Motor neuron (in vitro differentiated cells): ENCODE measurements at places on chromosomes 4 and X. TPM values are rescaled to one million over a fixed set of nuclear protein-coding genes. Genes with fewer than 3 reads are reported as not detected.

S100P gene
- 0.14 and 1.6 TPM in 2 replicates for total RNA-seq

DMP1 gene
- 0.19 and 0.31 TPM in 2 replicates for total RNA-seq

NDNF gene
- 0.15 and 0.22 TPM in 2 replicates for total RNA-seq

PYURF gene
- total RNA-seq, result 75.1 and 83.9 TPM in 2 replicates

OTC gene
- not detected in 2 replicates for total RNA-seq

NPNT gene
- total RNA-seq, result 0.27 and 0.29 TPM in 2 replicates

TDO2 gene
- 9.4 and 12.5 TPM in 2 replicates for total RNA-seq

CT45A5 gene
- total RNA-seq, result not detected in 2 replicates

ABCE1 gene
- total RNA-seq, result 61.4 and 63.6 TPM in 2 replicates

HAND2 gene
- total RNA-seq, result 1.00 and 1.0 TPM in 2 replicates

TBX22 gene
- not detected in 2 replicates for total RNA-seq

GRCh38 chr4:150579551-150580234 is 2.3 kb upstream of the MAB21L2 start:
- ATAC-seq, result peak; percentile 75

DNA sequence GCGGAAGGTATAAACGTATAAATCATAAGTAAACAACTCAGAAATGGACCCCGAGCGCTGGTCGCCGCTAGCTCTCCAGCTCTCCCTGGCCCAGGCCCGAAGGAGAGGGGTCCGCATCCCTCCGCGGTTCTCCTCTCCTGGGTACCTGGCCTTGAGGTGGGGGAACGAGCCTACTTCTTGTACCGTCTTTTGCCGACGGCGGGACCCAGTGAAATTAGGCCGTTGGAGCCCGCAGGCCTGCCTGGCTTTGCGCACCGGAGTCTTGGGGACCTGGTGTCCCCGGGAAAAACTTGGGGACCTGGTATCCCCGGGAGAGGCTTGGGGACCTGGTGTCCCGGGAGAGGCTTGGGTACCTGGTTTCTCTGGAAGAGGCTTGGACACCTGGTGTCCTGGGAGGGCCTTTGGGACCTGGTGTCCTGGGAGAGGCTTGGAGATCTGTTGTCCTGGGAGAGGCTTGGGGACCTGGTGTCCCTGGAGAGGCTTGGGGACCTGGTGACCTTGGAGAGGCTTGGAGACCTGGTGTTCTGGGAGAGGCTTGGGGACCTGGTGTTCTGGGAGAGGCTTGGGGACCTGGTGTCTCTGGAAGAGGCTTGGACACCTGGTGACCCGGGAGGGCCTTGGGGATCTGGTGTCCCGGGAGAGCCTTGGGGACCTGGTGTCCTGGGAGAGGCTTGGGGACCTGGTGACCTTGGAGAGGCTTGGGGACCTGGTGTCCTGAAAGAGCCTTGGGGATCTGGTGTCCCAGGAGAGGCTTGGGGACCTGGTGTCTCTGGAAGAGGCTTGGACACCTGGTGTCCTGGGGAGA is 12.0 kb downstream of the SHOX start:
- no peak for ATAC-seq

DNA sequence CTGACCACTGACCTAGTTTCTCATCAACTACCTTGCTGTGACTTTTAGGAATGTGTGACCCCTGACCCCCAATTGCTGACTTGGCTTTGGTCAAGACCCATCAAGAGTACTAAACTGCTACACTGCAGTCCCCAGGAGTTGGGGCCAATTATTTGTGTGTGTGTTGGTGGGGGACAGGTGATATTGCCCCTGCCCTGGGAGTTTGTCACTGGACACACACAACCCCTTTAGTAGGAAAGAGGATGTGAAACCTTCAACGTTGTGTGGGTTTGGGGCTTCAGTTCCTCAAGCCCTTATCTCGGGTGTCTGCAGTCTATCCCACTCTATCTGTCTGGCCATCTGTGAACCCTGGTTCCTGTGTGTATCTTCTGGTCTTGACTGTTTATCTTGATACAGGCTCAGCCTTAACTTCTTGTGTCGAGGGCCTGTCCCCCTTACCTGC is 6.5 kb downstream of the SASH3 start:
- ATAC-seq, result no peak

GRCh38 chr4:172982151-172982590 is 186.4 kb upstream of the GALNT7 start:
- ATAC-seq, result peak; percentile 25

DNA sequence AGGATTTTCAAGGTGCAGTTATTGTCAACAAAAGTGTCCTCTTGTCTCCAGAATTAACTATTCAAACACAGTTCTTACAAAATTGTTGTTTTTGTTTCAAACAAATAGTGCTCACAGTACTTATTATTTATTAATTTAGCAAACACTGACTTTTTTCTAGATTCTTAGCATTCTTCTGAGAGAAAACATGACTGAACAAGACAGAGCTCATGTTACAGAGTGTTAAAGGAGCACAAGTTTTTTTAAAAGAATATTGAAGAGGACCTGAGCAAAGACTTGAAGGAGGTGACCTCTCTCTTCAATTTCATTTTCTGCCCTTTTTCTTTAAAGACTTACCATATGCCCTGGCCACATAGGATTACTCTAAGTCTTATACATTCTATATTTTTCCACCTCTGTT is 2220.3 kb upstream of the AGA start:
- ATAC-seq, result no peak

- ATAC-seq, result no peak
Measured at GRCh38 chr4:24226023-24226422, 336.2 kb upstream of the PPARGC1A start.

DNA sequence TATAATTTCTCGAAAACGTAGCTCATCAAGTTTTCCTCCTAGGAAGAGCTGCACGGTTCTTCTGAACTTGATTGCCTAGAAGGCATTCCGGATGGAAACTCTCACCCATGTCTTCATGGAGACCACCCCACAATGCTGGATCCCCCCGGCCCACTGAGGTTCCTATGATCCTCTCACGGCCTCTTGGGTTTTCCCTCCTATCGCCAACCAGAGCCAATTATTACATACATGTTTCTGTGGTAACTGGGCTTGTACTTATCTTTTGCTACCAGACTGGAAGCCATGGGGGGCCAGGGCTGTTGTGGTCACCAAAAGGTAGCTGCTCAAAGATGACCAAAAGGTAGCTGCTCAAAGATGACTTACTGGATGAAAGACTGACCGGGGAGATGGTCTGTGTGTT is 131.5 kb downstream of the AFAP1 start:
- ATAC-seq, result no peak

DNA sequence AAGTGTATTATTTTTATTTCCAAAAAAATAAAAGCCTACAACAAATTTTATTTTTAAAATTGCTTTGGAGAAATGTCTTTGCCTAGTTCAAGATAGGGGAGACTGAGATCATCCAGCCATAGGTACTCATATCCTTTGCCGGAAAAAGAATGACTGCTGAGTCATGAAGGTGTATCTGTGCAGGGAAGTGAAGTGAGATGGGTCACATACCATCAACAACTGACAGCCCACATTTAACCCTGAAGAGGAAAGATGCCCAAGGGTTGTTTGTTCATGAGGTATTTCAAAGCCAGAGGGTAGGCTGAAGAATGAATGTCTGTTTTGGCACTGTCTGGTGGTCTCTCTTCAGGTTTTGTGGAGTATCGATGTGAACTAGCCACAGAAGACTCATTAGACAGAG is 106.7 kb upstream of the TTC29 start:
- ATAC-seq, result no peak

DNA sequence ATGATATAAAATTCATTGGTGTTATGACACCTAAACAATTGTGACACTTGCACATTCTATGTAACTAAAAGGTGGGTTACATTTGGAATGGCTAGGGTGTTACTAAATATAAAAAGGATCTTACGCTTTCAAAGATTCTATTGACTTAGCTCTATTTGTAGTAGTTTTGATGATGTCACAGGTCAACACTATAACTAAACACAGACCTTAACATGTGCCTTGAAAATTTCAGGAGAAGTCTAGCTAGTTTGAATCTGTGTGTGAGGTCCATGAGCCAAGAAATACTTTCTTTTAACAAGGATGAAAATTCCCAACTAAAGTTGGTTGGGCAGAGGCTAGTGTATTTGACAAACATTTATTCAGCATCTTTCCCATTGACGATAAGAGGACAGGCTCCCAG is 298.0 kb downstream of the GPAT3 start:
- ATAC-seq, result no peak

GRCh38 chrX:14038375-14039085 is 8.8 kb upstream of the GEMIN8 start:
- no peak for ATAC-seq

- ATAC-seq, result no peak
Measured at GRCh38 chr4:48439988-48440387, 43.2 kb upstream of the SLC10A4 start.

DNA sequence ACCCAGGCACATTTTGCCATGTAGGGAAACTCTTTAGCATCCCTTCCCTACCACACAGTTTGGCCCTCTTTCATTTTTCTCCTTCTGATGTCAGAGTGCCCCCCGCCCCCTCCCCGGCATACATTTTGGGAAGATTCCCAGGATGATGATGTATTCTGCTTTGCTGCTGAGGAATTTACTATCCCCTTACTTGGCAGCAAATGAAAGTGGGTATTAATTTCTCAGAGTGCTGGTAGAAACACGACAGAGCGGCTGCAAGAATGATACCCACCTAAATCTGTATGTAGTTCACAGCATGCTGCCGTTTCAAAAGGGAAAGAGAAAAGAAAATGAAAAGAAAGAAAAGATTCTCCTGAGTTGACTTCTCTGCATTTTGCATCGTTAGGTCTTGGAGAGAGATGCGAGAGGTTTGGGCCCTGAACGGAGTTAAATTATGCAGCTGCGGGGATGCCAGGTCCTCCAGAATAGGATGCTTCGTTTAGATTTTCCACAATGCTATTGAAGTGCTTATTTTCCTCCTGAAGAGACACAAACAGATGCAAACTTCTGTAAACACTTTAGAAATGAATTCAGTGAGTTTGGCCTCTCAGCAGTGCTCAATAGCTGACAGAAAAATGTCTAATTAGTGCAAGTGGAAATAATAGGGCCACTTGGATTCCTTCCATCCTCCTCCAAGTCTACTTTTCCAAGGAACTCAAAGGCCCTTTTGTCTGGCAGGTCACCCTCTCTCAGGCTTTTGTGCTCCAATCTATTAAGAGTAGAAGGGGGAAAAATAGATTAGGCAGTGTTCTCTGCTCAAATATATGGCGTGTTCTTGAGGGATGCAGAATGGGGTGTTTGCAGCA is 106.2 kb downstream of the ALPK1 start:
- no peak for ATAC-seq

DNA sequence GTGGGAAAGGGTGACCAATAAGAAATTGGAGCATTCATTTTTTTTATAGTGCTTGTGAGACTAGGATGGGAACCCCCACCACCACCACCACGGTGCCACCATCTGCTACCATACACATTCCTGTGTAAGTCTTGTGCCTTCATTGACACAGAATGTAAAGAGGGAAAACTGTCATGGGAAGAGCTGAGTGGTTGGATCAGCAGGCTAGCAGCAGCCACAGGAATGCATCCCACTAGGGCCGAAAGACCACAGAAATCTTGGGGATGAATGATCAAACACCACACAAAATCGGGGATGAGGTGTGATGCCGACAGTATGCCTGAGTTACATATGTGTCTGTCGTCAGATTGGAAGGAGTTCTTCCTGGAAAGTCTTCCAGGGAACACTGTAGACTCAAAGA is 69.2 kb downstream of the SRPX start:
- no peak for ATAC-seq

GRCh38 chr4:175810073-175810730 is 1.9 kb downstream of the GPM6A start:
- no peak for ATAC-seq
